ENCODE measurements at places on chromosomes 13 and 19.

DNA sequence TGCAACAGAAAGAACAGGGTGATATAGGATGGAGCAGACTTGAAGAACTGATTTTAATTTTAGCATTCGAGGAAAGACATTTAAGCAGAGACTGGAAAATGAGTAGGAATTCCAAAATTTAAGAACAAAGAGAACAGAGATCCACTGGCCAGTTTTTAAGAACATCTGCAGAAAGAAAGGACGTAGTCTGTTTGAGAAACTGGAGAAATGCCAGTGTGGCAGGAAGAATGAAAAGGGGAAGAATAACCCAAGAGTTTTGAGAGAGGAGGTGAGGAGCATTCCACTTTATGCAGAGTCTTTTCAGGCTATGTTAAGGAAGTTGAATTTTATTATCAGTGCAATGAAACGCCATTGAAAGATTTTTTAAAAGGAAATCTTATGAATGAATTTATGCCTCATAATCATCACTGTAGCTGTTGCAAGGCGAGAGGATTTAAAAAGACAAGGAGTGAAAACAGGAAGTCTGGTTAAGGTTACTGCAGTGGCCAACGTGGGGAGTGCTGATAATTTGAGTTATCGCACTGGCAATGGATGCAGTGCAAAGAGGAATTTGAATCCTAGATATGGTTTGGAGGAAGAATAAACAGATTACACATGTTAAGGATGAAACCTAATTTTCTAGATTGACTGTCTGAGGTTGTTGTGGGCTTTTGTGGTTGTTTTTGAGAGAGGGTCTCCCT, 253.8 kb downstream of the DACH1 start:
- DNase-seq = no peak

GRCh38 chr13:82720986-82721385, 1161.3 kb downstream of the SLITRK1 start:
- no peak for DNase-seq

- no peak for DNase-seq
Observed at GRCh38 chr13:43166644-43167457, 143.5 kb downstream of the DNAJC15 start.

DNA sequence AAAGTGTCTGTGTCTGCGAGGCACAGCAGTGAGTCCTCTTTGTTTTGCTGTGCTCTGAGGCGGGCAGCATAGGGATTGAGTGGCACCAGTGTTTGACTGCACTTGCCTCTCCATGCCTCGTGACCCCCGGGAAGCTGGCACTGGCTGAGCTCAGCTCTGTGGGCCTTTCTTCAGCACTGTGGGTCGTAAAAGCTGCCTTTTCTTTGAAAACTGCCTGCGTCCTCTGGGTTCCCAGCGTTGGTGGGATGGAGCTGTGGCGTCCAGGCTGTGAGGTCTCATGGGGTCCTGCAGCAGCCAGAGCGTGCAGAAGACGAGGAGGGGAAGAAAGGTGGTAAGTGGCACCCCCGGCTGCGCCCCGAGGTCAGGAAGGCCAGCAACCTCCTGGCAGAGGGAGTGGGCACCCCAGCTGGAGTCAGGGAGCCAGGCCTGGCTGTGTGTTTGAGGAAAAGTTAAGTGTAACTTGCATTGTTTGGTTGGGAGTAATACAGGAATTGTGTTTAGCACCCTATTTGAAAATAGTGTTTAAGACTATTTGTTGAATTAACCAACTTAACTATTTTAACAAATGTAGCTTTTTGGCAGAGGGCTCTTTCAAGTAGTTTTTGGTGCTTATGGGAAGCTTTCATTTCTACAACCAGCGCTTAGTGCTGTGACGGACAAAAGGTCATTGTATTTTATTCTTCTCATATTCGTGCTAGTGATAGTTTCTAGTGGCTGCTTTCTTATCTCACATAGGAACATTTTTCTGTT, 79.3 kb upstream of the TEX29 start:
- DNase-seq = no peak

GRCh38 chr19:3880471-3881271, at the start of gene ATCAY:
Gene ATCAY, plus strand, starts transcription at chr19:3880685. Its CDS starts 5,083 bp downstream, at chr19:3885768.
- no peak for DNase-seq

GRCh38 chr19:19268453-19269385, 4.4 kb downstream of the TM6SF2 start:
- no peak for DNase-seq

DNA sequence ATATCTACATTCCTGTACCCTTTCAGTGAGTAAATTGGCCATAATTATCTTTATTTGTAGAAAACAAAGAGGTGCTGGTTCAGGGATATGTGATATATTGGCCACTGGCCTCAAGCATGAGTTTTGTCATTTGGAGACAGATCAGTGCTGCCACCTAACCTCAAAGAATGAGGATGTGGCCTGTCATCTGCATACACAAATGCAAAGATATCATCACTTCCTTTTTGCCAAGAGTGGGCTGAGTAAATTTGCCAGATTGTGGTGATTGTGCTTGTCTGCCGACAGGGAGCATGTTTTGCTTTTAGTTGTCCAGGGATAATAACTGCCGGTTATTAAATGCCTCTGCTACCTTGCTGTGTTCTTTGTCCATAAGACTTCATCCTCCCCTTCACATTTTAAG, 44.2 kb downstream of the WASF3 start:
- DNase-seq = no peak

DNA sequence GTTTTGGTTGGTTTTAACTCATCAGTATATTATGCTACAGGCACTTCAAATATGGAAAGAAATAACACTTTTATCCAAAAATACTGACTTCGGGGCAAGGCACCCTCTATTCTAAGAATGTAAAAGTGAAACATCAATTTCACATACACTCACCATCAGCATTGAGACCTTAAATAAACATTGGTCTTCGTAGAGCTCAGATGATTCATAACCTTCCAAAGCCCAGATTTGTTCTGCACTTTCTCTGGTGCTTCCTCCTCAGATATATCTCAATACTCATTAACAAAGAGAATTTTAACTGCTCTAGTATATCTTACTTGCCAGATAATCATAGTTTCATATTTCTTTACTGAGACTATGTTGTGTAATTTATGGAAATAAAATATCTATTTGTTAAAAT, 794.3 kb downstream of the LIG4 start:
- no peak for DNase-seq

DNA sequence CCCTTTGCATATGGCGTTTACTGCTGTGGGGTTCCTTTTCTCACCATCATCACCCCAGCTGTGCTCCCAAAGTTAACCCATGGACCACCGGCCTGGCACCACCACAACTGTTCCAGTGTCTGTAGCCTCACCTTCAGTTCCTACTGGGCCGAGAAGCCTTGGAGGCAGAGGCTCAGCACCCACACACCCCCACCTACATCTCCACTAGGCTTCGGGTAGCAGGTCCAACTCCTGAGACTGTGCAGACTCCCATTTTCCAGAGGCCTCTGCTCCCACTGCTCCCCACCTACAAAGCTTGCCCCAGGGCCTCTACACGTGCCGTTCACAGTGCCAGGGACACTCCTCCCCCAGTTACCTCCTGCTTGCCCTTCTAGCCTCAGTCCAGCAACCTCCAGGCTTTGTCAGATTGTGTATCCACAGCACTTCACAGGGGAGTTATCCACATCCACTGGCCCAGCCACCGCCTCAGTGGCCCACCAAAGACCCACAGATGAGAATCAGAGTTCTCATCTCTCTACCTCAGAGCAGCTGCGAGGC, 14.1 kb downstream of the SLC27A5 start:
- no peak for DNase-seq

GRCh38 chr13:82136880-82137279, 1745.4 kb downstream of the SLITRK1 start:
- DNase-seq = no peak

GRCh38 chr19:3129112-3129511, 6.7 kb upstream of the GNA15 start:
- no peak for DNase-seq

DNA sequence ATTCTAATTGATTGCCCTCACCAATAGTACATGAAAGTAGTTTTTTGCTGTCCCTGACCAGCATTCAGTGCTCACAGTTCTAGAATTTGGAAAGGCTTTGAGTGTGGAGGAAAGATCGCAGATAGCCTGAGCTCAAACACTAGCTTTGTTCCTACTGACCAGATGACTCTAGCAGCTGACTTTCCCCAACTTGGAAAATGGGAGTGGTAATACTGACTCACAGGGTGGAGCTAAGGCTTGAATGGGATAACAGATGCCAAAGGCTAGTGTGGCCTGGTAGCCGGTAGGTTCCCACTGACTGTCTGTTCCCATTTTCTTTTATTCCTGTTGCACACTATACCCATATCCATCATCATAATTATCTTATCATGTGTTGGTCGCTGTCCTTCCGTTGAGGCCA, 3.7 kb downstream of the ZSCAN22 start:
- DNase-seq = no peak

GRCh38 chr13:39565036-39565949, 37.7 kb downstream of the LHFPL6 start:
- DNase-seq = no peak

DNA sequence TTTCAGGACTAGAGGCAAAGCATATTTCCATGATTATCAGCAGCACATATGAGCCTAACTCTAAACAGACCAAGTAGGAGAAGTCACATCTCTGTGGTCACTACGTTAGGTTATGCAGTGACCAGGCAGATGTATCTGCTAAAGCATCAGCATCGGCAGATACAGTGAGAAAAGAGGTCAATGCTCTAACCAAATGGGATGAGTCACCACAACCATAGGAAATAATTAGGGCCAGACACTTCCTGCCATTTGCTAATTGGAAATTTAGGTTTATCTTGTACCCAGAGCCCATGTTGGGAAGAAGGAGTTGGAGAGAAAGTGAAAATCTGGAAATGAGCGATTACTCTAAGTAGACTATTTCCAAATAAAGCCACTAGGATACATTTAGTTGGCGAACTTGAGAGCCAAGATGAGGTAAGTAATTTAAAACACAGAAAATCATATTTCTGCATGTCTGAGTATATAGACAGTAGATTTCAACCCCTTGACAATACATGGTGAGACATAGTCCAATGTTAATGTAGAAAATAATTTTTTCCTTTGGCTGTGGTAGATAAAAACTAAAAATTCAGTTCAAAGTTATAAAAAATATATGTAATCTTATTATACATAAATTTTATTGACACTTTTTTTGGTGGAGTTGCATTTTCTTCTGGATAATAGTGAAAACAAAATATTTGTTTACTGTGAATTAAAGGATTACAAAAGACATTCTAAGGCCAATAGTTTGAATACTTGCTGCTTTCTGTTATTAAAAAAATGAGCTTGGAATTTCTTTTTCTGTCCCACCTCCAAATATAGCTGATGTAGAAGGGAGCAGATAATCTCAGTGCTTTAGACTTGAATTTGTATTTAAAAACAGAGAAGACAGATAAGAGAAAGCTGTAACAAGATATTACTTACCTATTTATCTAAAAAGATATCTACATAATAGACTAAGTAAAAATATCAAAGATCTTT, 104.4 kb upstream of the CSNK1A1L start:
- DNase-seq = no peak

DNA sequence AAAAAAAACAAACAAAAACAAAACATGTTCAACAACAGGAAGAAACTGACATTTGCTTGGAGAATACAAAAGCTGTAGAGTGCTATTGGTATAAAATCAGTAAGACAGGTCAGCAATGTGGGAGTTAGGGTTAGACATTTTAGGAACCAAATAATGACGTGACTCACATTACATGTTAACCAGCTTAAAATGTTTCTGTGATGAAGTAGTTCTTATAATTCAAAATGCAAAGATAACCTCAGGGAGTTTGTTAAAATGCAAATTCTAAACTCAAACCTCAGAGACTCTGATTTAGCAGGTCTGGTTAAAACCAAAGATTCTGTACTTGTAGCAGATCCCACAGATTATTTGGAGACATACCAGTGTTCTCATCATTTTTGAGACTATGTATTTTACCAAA, 549.4 kb upstream of the SLITRK1 start:
- no peak for DNase-seq

DNA sequence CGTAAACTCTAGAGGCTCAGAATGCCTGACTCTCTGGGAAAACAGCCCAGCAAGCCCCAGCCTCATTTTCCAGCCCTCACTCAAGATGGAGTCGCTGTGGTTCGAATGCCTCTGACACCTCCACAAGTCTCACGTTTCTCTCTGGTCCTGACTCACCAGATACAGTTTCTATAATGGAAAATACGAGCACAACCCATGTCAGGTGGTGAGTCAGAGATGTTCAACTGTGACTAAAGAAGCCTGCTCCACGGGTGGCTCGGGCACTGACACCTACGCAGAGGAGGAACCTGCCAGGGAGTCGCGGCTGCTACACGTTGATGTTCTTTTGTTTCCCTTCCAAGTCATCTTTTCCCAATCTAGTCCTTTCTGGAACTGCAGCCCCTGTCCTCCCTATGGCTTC, 87.1 kb upstream of the STK24 start:
- DNase-seq = no peak

DNA sequence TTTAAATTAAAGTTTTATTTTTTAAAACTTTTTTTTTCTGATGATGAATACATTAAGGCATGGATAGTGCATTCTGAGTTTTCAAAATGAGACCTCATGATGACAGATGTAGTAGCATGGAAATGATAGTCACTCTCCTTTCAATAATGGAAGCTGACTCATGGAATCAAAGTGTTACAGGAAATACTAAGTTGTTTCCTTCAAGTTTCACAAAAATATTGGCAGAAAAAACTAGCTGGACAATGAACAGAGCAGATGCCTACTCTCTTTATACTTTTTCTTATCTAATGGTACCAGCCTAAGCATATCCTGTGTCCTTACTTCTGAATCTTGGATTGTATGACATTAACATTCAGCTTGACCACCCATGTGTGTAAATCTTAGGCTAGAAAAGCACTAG, 1337.3 kb downstream of the PCDH9 start:
- no peak for DNase-seq

DNA sequence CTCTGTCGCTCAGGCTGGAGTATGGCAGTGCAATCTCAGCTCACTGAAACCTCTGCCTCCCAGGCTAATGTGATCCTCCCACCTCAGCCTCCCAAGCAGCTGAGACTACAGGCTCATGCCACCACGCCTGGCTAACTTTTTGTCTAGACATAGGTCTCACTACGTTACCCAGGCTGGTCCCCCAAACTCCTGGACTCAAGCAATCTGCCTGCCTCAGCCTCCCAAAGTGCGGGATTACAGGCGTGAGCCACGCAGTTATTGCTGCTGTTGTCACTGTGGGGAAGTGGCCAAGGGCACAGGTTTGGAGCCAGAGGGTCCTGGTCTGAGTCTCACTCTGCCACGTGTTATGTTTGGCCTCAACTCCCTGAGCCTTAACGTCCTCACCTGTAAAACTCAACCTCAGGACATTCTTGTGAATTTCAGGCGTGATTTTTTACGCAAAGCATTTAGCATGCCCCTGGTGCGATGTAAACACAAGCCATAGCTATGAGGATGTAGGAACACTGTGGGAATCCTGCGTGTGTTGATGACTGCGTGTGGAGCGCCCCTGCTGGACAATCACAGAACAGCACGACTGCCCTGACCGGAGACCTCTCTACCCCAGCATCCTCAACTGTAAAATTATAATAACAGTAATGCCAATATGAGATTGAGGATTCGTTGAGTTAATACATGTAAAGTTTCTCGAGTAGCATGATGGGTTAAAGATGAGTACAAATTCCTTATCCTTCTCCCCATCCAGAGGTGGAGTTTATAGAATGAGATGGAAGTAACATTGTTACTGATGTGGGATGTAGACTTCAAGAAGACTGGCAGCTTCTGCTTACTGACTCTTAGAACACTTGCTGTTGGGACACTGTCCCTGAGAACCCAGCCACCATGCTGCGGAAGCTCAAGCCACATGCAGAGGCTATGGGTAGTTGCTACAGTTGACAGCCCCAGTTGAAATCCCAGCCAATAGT, 41.8 kb upstream of the PNMA8B start:
- DNase-seq = peak; percentile 38

Data from stimulated activated CD8-positive, alpha-beta memory T cell treated with anti-CD3 and anti-CD28 coated beads, Interleukin-4, amount 100 ng/mL, for 1 hour (primary cell).